Anterior cingulate cortex (tissue), 58 donors: ENCODE measurements at places on chromosomes 3 and 15.

GRCh38 chr15:64249883-64250575 is 87.2 kb upstream of the PPIB start:
- DNase-seq: no peak

DNA sequence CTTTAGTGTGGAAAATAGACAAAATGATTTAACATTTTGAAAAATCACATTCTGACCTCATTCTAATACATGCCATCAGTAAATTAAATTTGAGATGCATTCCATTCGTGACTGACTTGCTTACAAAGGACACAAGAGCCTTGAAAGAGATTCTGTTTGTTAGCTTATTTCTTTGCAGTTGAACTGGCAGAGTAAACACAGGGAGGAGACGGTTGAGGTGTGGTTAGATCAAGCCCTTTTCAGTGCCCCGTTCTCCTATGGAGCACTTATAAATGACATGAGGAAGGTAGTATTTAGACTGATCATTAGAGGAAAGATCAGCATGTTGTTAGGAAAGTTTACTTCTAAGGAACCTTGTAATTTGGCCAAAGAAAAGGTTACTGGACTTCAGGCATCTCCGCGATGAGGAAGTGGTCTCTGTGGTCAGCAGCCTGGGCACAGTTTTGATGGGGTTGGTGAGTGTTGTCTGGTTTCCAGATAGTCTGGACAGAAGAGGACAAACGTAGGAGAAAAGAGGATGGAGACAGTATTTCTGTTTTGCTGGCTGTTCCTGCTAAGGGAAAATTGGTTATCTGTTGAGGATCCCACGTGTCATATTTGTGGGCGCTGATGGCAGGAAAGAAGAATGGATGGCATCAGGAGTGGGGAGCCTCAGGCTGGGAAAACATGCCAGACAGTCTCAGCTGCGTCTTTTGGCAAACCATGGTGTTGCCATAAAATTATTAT is 328.9 kb upstream of the TBL1XR1 start:
- no peak for DNase-seq

DNA sequence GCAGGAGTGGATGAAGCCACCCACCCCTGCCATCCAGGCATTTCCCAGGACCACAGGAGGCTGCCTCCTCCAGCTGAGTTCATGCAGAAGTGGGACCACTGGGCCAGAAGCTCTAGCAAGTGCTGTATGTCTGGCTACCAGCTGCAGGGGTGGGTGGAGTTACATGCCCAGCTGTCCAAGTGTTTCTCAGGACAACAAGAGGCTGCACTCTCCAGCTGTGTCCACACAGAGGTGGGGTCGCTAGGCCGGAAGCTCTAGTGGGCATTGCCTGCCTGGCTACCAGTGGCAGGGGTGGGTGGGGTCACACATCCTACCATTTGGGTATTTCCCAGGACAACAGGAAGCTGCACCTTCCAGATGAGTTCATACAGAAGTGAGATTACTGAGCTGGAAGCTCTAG is 234.0 kb upstream of the PPP2R3A start:
- DNase-seq: no peak

GRCh38 chr15:34456658-34457057 is 19.1 kb upstream of the GOLGA8A start:
- DNase-seq: no peak

DNA sequence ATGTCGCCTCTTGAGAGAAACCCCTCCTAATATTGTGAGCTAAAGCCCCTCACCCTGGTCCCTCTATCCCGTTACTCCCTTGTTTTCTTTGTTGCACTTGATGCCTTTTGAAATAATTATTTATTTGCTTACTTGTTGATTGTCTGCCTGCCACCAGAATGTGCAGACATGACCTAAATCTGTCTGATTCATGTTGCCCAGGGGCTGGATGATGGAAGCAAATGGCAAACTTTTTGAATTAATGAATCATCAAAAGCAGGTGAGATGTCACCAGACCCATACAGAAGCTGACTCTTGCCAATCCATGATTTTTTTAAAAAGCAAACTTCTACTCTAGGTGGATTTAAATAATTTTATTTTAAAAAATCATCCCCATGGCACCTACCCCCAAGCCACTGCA is 49.3 kb downstream of the GRIP2 start:
- DNase-seq: no peak

DNA sequence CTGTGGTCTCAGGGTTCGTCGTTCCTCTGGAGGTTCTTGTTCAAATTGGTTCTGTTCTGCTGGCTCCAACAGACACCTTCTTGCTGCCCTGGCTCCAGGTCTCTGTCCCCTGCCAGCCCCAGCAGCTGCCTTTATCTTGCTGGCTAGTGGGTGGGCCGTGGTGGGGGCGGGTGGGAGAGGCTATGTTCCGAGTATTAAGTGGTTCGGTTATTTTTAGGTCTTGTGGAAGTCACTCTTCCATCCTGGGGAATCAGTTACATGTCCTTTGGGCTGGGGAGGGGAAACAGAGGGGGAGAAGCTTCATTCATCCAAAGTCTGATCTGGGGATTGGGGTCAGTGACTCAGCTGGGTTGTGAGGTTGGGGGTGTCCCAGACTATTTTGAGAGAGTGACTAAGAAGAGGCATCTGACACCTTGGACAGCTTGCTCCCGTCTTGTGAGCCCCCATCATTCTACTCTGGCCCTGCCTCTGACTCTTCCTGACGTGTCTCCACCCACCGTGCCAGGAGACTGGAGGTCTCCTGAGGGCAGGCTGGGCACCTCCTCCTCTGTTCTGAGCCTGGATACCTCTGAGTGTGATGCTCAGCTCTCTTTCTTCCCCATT is at the start of gene XIRP1:
XIRP1 (minus strand) TSS at position 106 of the 603 bp plus-strand sequence. CDS start 3,150 bp downstream, outside the sequence.
- DNase-seq: no peak
